ENCODE measurements at places on chromosomes 1 and 21.

DNA sequence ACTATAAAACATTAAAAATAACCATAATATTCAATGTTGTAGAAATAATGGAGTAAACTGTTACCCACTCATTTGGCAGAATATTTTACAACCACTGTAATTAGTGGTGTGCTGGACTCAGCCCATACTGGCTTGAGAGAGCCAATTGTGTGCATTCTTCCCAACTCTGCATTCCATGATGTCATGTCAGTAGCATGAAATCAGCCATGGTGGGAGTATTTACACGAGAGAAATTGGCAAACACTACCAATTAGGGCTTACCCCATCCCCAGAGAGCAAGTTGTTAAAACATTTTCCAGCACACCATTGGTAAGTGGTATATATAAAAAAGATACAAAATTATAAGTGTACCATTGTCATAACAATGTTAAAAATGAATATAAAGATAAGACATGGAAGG is 19.1 kb upstream of the QSOX1 start:
- no peak for DNase-seq

DNA sequence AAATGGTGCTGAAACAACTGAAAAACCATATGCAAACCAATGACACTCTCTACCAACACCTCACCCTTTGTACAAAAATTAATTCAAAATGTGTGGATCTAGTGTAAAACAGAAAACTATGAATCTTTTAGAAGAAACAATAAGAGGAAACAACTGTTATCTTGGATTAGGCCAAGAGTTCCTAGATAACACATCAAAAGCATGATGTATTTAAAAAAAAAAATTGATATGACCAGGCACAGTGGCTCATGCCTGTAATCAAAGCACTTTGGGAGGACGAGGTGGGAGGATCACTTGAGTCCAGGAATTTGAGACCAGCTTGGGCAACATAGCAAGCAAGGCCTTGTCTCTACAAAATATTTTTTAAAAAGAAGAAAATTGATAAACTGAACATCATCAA is 79.0 kb downstream of the EIF4G3 start:
- DNase-seq = no peak

GRCh38 chr21:45405271-45405818 is 380 bp downstream of the COL18A1 start:
- DNase-seq = no peak

- no peak for DNase-seq
Measured at GRCh38 chr1:102470767-102471166, 474.0 kb upstream of the OLFM3 start.

- no peak for DNase-seq
Measured at GRCh38 chr1:202104073-202104472, 18.6 kb upstream of the GPR37L1 start.

GRCh38 chr21:37936010-37936785 is 19.9 kb upstream of the KCNJ6 start:
- DNase-seq = no peak

DNA sequence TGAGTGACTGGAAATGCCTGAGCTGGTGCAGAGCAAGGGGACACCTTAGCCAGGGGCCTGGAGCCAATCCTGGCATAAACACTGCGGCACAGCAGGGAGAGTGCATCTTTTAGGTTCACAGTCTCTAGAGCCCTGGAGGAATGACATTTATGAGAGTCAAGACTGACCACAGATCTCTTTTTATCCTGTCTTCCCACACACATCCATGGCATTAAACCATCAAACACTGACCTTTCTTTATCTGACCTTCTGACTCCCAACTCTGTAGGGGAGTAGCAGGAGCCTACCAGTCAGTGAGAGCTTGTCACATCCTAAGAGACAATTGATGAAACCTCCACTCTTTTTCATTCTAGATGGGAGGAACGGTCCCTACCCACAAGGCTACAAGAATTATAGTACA is 7.9 kb downstream of the CD34 start:
- DNase-seq = no peak

DNA sequence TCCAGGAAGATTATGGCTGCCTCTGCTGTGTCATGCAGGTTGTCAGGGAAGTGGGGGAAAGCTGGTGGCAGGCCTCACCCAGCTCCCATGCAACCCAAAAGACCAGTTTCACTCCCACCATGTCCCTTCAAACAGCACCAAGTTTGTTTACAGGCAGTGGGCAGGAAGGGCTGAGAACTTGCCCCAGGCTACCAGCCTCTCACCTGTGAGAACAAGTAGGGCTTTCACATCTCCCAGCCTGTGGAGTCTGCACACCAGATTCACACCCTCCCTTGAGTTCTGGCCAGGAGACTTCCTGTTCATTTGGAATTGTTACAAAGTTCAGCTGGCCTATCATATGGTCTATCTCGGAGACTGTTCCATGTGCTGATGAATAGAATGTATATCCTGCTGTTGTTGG is 27.8 kb downstream of the RPAP2 start:
- DNase-seq = no peak

GRCh38 chr1:159291424-159291823 is 10.7 kb upstream of the FCER1A start:
- DNase-seq = no peak

- no peak for DNase-seq
Measured at GRCh38 chr1:66168467-66168887, 365.5 kb upstream of the SGIP1 start.

- no peak for DNase-seq
Measured at GRCh38 chr1:21939650-21940374, 2.7 kb upstream of the HSPG2 start.

DNA sequence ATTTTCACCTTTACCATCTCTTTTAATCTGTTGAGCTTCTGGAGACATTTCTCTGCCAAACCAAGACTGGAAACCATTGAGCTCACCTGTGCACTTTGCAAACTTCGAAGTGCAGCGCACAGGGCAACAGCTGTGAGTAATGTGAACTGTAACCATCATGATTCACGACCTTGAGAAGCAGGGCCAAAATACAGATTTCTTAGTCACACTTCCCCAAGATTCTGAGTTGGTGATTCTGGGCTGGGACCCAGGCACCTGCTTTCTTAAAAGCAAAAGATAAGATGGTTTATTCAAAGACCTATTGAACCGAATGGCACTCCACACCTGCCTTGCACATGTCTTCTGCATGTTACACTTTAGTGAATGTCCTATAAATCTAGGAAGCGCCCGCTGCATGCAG is 10.2 kb downstream of the AGTRAP start:
- DNase-seq = peak; percentile 36

- DNase-seq = no peak
Measured at GRCh38 chr1:150692720-150693119, 4.2 kb downstream of the GOLPH3L start.

- DNase-seq = no peak
Measured at GRCh38 chr1:901108-901859, 22.4 kb upstream of the SAMD11 start.

DNA sequence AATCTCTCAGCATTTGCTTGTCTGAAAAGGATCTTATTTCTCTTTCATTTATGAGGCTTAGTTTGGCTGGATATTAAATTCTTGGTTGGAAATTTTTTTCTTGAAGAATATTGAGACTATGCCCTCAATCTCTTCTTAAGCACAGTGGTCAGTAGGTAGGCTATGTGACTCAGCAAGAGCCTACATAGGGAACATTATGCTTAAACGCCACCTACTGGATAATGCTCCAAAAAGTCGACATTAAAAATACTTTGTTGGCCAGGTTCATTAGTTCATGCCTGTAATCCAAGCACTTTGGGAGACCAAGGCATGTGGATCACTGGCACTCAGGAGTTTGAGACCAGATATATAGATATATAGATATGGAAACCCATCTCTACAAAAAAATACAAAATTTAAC is 678.0 kb upstream of the USP24 start:
- DNase-seq = no peak

- no peak for DNase-seq
Measured at GRCh38 chr1:223097713-223098112, 45.3 kb downstream of the TLR5 start.

GRCh38 chr1:110056285-110056683 is 14.2 kb downstream of the ALX3 start:
- DNase-seq = no peak

GRCh38 chr1:119766374-119766794 is 2.3 kb downstream of the HMGCS2 start:
- no peak for DNase-seq

DNA sequence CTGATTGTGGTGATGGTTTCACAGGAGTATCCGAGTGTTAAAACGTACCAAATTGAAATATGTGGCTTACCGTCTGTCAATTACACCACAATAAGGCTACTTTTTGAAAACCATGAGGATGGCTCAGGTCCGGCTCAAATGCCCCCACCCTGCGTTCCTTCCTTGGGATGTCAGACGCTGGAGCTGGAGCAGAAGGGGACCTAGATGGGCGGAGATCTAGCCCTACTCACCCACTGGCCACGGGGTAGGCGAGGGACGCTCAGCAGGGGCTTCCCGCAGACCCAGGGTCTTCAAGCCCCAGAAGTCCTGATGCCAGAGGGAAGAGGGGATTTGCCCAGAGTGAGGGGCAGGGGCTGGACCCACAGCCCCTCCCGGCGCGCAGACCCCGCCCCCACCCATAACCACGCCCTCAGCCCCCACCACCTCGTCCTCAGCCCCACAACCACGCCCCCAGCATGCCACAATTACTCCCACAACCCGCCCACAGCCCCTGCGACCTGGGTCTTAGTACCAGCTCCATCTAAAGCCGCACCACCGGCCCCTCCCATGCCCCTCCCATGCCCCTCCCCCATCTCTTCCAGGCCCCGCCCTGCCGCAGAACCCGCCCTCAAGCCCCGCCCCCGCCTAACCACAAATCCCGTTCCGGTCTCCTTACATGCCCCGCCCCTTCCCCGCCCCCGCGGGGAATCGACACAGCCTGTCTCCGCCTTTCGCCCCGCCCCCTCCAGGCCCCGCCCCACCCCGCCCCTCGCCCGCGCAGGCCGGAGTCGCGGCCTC is at the start of gene LRRC3:
Gene LRRC3, plus strand, starts transcription at position 764 of the 777 bp plus-strand sequence. CDS start 1,135 bp downstream, outside the sequence.
- DNase-seq = no peak

- DNase-seq = no peak
Measured at GRCh38 chr1:234866007-234866866, 256.3 kb upstream of the IRF2BP2 start.

DNA sequence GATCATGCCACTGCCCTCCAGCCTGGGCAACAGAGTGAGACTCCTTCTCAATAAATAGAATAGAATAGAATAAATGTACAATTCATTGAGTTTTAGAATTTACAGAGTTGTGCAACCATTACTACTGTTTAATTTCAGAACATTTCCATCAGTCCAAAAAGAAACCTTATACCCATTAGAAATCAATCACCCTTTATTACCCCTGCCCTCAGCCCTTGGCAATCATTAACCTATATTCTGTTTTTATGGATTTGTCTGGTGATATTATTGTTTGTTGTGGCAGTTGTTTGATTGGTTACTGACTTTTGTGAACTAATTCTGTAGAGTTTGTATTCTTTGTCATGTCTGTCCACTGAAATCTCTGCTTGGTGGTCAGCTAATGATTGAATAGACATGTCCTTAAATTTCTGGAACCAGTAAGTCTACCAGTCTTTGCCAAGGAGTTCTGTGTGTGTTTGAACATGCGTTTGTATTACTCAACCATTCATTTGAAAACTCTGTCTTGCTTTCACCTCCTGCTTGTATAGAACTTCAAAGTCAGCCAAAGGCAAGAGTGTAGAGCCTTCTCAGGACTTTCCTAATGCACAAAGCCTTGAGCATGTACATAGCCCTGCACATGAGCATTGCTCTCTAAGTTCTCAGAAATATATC is 208.8 kb downstream of the GPR52 start:
- DNase-seq = no peak

- DNase-seq = no peak
Measured at GRCh38 chr1:245960171-245960570, 546.9 kb downstream of the SMYD3 start.

DNA sequence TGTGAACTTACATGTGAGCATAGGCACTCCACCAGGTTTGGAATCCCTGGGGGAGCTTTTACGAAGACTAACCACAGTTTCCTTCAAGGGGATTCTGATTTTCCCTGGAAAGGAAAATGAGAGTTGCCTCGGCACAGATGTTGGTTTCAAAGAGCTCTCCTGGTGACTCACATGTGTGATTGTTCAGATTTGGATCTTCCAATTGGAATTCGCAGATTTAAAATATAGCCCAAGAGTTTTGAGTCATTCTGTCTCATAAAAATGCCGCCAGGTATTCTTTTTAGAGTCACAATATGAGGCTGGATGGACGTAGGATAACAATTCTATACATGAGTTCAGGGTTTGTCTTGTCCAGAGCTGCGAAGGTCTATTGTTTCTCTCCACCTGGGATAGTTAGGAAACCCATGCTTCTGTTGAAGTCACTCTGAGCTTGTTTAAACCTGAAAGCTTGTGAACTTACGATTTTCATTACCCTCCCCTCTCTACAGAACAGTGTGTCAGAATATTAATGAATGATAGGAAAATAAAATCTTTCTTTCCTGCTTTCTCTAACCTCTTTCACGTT is 64.9 kb downstream of the TGFB2 start:
- no peak for DNase-seq

- no peak for DNase-seq
Measured at GRCh38 chr1:240109920-240110636, 18.4 kb downstream of the FMN2 start.

- DNase-seq = no peak
Measured at GRCh38 chr1:88890791-88891317, 513 bp downstream of the GTF2B start.

- DNase-seq = no peak
Measured at GRCh38 chr1:80008934-80009333, 1002.4 kb upstream of the ADGRL4 start.

- DNase-seq = no peak
Measured at GRCh38 chr1:35571263-35571662, 1.9 kb upstream of the TFAP2E start.

- DNase-seq = no peak
Measured at GRCh38 chr1:82001345-82001744, 200.6 kb downstream of the ADGRL2 start.

DNA sequence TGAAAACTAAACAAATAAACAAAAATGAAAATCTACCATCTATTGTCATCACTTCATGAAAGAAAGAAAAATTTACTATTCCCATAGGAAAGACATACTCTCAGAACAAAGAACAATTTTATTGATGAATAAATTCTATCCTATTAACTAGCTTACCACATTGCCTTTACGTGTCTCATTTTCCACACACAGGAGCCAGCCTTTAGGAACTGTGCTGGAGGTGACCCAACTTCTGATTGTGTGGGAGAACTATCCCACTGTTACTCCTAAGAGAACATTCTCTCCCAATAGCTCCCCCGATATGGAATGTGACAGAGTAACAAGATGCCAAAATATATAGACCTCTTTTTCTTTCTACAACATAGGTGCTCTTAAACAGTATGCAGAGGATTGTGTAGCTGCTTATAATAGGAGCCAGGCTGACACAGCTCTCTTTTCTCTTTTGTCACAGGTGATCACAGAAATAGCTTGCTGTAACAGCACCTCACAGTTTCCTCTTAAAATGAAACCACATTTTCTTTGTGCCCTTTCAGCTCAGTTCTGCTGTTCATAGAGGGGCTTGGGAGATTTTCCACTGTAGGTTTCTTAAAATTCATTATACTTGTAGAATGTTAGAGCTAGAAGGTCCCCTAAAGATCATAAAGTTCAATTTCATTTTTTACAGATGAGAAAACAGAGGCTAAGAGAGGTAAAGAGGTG is 35.5 kb downstream of the C21orf91 start:
- DNase-seq = no peak
